ENCODE measurements at places on chromosomes 3 and 15.
A peak's percentile ranks its signal among the peaks of the same experiment; 100 is the strongest.

DNA sequence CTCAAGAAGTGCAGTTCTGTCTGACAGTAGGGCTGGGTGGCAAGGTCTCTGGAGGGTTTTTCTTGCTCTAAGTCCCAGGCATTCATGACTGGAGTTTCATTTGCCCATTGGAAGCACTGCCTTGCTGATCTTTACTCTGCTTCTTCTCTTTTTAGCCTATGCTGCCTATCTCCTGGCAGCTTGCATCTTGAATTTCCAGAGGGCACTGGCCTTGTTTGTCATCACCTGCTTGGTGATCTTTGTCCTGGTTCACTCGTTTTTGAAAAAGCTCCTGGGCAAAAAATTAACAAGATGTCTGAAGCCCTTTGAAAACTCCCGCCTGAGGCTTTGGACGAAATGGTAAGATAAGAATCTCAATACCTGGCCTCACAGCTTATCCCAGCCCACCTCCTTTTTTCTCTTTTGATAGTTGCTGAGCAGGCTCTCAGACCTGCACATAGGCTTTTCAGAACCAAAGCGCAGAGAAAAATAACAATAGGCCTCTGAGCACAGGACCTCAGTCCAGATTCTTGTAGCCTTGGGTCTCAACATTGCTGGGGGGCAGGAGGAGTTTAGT is 10.9 kb downstream of the SLC28A2 start:
- DNase-seq: no peak

DNA sequence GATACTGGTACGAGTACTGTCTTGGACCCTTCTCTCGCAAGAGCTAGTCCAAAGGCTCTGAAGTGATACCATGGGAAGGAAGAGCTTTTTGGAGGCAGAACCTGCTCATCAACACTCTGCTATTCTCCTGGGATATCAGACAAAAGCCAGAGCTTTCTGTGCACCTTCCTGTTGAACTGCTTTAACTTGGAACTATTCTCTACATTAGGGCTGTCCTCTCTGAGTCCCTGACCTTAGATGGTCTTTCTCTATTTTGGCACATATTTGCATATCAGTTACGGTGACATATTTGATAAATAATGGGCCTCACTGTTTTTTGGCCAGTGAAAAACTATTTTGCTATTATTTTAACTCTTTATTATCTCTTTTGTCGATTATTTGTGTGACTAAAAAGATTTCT is 146.9 kb downstream of the TIGIT start:
- no peak for DNase-seq

DNA sequence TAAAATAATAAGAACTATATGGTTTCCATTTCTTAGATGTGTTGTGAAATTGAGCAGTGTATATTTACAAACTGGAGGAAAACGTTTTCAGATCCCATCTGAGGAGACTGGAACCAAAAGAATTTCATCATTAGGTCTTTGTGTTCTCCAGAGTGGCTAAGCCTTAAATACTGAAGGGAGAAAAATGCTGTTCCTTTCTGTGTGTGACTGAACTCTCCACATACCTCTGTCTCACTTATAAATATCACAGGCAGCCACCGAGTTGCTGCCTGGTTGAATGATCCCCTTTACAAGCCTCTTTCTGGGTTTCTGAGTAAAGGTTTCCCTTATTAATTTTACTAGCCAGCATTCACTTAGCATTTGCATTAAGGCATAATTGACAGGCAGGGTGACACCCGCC is 913.9 kb upstream of the NR2F2 start:
- no peak for DNase-seq

DNA sequence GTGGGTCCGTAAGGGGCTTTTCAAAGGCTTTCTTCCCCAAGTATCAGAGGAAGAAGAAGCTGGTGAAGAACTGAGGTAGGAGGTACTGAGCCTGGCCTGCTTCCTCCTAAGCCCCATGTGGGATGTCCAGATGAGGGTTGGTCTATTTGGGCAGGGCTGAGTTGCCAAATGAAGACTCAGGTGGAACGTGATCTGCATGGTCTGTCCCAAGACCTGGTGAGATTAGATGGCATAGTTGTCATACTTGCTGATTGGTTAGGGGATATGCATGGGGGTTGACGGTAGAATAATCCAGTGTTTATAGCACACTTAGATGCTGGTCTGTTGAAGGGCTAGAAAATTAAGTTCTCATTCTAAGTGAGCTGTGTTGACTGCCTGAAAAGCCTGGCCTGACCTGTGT is 36.3 kb upstream of the BSN start:
- no peak for DNase-seq

GRCh38 chr3:44114142-44114541 is 127.5 kb upstream of the TOPAZ1 start:
- no peak for DNase-seq

DNA sequence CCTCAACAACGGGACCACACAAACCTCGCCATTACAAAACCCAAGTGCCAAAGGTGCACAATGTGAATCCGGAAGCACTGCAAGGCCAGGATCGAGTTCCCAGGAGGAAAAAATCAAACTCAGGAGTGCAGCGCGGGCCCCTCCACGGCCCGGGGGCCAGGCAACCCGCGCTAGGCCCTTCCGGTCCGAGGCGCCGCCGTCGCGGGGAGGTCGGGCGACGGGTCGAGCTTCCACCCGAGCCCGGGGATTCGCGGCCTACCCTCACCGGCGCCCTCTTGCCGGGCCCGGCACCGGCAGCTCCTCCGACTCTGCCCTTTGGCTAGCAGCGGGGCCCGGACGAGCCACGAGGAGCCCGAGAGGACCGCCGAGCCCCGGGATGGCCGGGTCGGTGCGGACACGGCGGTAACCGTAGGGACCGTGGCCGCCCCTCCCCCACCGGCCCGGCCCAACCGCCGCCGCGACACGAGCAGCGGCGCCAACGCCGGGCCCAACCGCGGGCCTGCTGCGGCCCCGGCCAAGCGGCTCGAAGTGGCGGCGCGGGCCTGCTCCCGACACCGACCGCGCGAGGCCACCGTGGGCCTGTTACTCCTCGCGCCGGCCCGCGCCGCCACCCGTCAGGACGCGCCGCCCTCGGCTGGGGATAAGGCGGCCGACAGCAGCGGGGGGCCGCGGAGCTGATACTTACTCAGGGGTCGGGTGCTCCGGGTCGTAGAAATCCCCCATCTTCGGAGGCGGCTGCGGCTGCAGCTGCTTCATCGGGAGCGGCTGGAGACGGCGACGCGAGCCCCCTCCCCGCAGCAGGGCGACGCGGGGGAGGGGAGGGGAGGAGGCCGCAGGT is 525 bp downstream of the SETD2 start:
- DNase-seq: no peak

GRCh38 chr3:129278439-129278965 is at the start of gene HMCES:
HMCES (plus strand) TSS chr3:129278870; CDS start chr3:129279733, 863 bp downstream.
- peak; percentile 91 for DNase-seq

- DNase-seq: no peak
Observed at GRCh38 chr3:96101006-96101560, 713.3 kb upstream of the EPHA6 start.

- DNase-seq: no peak
Observed at GRCh38 chr3:38549082-38549481, 52.9 kb downstream of the EXOG start.

- DNase-seq: no peak
Observed at GRCh38 chr3:48459331-48459730, 12.8 kb downstream of the ATRIP start.

DNA sequence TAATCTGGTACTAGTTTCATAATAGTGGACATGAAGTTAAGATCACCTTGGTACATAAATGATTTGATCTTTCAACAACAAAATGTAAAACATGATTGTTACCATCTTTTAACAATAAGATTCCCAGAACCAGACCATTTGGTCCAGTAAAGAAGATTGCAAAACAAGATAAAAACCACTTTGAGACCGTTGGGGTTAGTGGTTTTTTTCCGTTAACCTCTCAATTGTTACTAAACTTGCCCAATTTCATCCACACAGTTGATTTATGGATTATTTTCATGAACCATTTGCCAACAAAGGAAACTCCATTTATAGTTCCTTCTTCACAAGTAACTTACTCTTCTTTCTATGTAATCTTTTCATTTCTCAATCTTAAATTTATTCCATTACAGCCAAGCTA is 53.8 kb downstream of the ATP8B4 start:
- DNase-seq: no peak

GRCh38 chr3:128425142-128425845 is 41.4 kb downstream of the DNAJB8 start:
- DNase-seq: no peak

DNA sequence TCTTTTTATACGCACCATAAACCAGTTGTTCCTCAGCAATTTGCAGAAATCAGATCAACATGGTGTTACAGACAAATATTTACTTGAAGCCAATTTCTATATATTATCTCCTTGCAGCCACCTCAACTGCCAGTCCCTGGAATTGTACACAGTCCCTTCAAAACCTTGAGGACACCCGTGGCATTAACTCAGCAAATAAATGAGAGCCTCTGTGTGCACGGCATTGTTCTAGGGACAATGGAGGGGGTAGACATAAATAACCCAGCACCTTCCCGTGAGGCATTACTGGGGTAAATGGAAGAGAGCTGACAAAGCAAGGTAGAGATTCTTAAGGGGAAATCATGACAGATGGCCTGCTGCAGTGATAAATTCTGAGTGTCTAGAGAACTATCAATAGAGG is 12.5 kb downstream of the TM2D3 start:
- DNase-seq: no peak

- DNase-seq: no peak
Observed at GRCh38 chr3:123099331-123100192, 32.7 kb downstream of the PDIA5 start.

All from NCI-H1417 treated with DMSO at 0.1 percent for 48 hours (cell line).